ENCODE measurements at places on chromosomes 3 and 15.

- DNase-seq, result no peak
Measured at GRCh38 chr15:72797338-72797689, 13.8 kb upstream of the ADPGK start.

DNA sequence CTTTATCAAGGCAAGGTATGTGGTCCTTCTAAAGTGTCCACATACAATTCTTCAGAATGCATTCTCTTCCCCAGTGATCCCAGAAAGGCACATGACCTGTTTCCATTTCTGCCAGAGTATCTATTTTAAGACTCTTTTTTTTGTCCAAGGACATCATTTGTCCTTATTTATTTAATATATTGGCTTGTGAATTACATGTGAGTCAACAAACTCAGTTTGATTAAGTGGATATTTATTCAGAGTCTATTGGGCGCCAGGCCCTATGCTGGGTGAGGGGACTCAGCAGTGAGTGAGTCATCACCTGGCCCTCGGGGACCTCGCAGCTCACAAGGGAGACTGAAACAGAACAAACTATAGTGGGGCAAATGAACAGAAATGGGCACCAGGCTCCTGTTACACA lies 136.8 kb downstream of the SNRK start:
- DNase-seq, result no peak

DNA sequence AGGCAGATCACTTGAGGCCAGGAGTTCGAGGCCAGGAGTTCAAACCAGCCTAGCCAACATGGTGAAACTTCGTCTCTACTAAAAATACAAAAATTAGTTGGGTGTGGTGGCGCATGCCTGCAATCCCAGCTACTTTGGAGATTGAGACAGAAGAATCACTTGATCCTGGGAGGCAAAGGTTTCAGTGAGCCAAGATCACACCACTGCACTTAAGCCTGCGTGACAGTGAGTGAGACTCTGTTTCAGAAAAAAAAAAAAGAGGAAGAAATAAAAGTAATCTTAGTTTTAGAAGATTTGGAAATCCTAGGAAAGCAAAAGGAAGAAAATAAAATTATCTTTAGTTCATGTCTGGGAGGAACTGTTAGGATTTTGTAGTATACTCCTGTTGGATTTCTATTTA lies 77.2 kb downstream of the IL12A start:
- no peak for DNase-seq

DNA sequence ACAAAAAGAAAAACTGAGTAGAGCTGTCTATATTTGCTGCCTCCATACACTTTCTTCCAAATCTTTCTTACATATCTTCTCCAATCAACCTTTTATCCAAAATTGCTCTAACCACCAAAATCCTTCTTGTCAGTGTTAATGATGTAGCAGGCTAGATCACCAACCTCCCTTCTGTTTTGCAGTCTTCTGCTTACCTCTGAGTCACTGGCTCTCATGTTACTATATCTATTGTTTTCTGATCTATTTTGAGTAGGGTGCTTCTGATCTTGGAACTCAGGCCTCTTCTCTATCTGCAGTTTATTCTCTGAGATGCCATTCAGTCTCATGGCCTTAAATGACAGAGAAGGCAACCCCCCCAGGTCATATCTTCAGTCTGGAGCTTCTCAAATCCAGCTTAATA lies 26.3 kb upstream of the AADAC start:
- DNase-seq, result no peak

DNA sequence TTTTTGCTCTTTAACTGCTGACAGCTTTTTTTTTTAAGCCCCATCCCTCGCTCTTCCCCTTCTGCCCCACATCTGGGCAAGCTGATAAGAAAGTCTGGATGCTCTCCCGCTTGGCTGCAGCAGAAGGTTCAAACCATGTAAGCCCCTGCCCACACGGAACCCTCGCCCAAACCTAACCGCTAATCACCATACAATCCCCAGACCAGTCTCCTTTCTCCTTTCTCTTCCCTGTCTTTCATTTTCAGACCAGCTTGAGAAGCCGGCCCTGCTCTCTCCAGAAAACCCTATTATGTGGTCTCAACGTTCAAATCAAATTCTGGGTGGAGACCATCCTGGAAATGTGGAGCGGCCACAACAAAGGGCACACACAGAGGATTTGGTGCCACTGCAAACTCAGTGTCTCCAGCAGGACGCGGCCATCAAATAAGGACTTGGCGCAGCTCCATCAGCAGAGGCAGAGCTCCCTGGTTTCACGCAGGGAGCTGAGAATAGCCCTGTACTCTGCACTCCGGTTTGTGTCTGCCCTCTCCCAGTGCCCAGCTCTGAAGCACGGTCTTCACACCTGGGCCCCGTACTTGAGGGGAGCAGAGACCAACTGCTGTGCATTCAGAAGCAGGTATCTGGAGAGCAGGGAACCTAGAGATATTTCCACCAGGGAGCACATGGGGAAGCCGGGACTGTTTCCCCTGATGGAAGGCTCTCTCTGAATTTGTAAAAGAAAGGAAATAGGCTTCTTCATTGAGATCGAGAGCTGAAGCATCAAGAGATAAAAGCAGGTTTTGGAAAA lies 92.6 kb downstream of the XXYLT1 start:
- no peak for DNase-seq

GRCh38 chr15:93058904-93059427 lies 30.0 kb downstream of the RGMA start:
- DNase-seq, result no peak

DNA sequence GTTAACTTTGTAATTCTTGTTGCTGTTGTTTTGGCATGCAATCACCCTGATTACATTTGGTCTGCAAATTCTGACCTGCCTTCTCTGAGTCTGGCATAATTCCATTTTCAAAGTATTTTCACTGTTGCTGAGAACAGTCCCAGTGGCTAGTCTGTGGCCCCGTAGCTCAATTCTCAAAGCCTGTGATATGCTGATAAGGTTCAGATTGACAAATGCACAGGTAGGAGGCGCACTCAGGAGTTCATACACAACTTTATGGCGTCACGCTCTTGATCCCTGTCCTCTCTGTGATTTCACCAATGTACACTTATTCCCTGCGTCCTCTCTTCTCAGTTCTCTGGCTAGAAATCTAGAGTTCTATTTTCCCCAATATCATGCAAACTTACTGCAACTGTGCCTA lies 376.6 kb upstream of the SLCO3A1 start:
- DNase-seq, result no peak

DNA sequence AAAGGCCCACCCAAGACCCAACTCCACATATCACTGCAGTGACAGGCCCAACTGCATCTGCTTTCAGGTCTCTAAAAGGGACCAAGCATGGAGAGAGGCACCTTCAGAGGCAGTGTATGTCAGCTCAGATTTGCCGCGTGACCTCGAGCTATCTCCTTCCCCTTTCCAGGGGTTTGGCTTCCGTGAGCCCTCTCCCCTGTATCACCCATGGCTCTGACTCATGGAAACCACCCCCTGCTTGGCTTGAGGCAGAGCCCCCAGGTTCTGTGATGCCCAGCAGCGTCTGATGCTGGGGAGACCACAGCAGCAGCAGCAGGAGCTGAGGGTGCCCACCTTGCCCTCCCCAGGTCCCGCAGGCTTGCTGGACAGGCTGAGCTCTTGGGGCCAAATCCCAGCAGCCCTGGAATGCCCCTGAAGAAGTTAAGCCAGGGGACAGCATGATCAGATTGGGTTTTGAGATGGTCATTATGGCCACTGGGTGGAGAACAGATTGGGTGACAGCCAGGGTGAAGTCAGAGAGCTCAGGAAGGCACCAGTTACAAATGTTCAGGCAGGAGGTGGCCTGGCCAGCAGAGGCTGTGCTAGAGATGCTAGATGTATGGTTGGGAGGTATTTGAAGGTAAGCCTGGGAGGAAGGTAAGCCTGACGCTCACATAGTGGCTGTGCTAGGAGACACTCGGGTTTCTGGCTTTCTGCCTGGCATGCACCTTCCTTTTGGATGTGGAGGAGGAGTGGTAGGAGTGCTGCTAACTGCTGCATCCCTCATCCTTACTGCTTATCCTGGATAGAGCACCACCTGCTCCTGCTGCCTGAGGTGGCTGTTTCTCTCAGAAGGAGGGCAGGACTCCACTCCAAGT lies 42.9 kb downstream of the FGD5 start:
- DNase-seq, result no peak

- DNase-seq, result no peak
Measured at GRCh38 chr3:186680869-186681268, 15.1 kb downstream of the HRG start.

DNA sequence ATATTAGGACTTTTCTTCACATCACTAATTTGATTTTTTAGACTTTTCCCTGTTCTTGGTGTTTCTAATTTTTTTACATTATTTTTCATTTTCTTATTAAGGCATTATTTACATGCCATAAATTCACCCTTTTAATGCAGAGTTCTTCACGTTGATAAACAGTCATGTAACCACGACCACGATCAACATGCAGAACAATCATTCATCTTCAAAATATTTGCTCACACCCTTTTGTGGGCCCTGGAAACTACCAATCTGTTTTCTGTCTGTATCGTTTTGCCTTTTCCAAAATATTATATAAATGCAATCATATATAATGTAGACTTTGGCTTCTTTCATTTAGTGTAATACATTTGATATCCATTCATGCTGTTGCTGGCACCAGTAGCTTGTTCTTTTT lies 48.7 kb downstream of the ARRDC4 start:
- no peak for DNase-seq

- DNase-seq, result no peak
Measured at GRCh38 chr15:31330111-31330785, 3.6 kb downstream of the KLF13 start.

- no peak for DNase-seq
Measured at GRCh38 chr3:123872621-123873020, 11.5 kb downstream of the MYLK start.

GRCh38 chr15:88513195-88513594 lies 33.3 kb downstream of the DET1 start:
- no peak for DNase-seq

Data from HEK293T (cell line).